ENCODE measurements at places on chromosomes 4 and X.

DNA sequence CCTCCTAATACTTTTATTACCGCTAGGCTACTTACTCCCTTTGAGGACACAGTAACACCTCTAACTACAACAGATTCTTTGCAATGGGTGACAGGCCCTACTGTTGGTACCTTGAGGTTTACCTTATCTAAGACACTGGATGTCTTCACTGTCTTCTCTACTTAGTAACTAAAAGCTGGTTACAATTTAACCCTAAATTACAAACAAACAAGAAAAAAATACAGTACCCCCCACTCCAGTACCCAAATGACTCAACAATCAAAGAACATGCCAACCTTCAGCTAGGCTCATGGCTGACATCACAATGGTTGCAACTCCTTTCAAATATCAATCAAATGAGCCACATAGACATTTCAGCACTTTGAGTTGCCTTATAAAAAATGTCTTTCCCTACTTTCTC lies 198.0 kb downstream of the GUCY2F start:
- DNase-seq, result no peak

DNA sequence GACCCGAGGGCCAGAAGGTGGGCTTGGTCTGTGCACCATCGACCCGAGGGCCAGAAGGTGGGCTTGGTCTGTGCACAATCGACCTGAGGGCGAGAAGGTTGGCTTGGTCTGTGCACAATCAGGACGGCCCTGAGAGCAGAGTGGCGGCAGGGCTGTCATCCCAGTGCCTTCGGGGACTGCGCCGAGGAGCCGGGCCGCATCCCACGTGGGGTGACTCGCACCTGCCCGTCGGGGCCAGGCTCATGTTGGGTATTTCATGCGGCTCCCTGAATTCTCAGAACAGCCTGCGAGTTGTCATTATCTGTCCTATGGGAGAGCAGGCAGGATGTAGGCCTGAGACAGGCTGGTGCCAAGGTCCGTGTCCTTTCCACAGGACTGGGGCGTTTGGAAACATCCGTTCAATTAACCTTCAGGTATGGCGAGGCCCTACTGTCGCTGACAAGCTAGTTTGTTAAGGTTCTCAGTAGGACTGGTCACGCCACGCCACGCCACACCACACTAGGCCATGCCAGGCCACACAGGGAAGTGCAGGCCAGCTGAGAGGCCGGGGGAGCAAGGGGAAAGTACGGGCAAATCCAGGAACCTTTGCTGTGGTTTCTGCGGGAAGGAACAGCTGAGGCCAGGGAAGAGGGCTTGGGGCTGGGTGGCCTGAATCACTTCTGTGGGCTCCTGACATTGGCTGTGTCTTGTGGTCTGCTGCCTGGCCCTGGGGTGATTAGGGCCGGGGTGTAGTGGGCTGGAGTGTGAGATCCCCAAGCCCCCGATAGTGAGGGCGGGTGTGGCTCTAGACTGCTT lies 182.9 kb downstream of the AFAP1 start:
- DNase-seq, result no peak

GRCh38 chr4:17680559-17681280 lies 66.3 kb downstream of the MED28 start:
- no peak for DNase-seq

DNA sequence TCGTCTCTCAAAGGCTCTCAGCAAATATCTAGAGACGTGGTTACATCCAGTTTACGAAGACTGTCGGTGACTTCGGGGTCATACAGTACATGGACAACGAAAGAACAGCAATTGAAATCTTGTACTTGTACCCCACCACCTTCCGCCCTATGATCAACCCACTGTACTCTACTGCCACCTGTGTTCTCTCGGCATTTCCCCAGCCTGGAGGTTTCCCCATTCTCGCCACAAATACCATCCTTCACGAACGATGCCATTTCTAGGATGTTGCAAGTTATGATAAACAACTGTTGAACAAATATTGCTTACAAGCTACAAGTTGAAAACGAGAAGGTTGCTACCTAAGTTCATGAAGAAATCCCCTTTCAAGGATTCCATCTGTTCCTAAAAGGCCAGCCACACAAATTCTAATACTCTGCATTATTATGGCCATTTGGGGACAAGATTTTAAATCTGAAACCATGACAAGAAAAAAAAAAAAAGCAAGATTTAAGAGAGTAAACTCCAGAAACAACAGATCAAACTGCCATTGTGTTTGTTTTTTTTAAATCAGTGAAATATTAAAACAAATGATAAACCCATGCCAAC lies 1.6 kb downstream of the APBB2 start:
- peak; percentile 84 for DNase-seq

DNA sequence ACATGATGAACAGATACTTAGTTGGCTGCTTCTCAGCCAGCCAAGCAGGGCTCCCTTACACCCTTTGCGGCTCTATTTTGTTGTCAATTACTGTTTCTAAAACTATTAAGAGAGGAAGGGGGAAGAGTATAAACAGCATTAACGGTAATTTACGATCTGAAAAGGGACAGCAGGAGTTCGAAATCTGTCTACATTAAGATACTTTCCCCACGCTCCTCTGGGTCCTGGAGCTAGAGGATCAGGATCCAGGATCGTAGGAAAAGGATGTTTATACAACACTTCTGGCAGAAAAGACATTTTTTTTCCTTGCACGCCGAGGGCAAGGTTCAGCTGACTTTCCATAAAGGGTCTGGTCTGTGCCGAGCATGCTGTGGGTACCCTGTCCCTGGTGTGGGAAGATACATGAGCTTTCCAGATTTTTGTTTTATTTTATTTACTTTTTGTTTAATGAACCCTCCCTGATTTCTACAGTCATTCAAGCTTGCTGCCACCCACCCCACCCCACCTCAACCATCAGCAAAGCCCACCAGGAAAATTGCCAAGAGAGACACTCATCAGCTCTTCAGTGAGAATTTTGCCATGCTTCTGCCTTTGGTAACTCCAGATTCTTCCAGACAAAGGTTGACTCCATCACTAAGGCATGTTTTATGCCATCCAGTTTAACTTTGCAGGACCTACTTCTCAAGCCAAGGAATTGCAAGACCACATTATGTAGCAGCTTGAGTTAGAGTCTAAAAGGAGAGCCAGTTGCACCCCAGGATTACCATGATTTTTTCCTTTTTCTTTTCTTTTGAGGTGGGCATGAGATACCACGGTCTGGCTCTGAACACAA lies 188.1 kb downstream of the QDPR start:
- DNase-seq, result no peak

- no peak for DNase-seq
These were observed 18.4 kb downstream of the MAGEB17 start for GRCh38 chrX:16185725-16186136.

DNA sequence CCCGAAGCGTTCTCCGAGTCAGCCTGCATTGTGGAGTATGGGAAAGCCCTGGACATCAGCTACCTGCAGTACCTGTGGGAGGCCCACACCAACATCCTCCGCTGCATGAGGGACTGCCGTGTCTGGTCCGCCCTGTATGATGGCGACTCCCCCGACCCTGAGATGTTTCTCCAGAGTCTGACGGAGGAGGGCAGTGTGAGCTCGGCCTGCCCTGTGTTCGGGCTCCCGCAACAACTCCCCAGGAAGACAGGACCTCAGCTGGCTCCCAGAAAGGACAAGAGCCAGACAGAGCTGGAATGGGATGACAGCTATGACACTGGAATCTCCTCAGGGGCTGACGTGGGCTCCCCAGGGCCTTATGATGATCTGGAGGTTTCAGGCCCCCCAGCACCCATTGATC lies 111.3 kb downstream of the GATB start:
- DNase-seq, result no peak

- no peak for DNase-seq
These were observed 192.5 kb upstream of the AGTR2 start for GRCh38 chrX:115978068-115978467.

GRCh38 chr4:42519803-42520417 lies 122.6 kb downstream of the SHISA3 start:
- peak; percentile 2 for DNase-seq

DNA sequence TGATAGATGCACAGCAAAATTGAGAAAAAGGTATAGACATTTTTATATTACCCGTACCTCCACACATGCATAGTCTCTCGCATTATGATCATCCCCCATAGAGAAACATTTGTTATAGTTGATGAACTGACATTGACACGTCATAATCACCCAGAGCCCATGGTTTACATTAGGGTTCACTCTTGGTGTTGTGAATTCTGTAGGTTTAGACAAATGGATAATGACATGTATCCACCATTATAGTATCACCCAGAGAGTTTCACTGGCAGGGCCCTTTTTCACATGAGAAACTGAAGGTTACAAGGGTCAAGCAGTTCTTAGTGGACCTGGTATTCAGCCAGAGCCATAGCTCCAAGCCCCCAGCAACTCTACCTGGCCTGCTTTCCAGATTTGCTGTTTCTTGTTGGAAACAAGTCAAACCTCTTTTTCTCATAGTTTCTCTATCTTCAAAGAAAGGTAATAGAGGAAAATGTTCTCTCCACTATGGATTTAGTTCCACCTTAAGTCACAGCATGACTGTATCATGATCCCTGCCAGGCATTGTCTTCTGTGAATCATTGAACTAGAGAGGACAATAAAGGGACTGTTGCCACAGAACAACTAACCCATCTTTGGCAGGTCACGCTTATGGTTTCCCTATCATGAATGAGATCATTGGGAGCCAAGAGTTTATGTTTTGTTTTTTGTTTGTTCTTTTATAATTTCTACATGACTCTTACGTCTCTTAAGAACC lies 64.0 kb downstream of the HHIP start:
- no peak for DNase-seq

GRCh38 chr4:103498161-103499070 lies 221.4 kb downstream of the TACR3 start:
- no peak for DNase-seq

- DNase-seq, result no peak
These were observed 61.8 kb downstream of the BRWD3 start for GRCh38 chrX:80747832-80748231.

DNA sequence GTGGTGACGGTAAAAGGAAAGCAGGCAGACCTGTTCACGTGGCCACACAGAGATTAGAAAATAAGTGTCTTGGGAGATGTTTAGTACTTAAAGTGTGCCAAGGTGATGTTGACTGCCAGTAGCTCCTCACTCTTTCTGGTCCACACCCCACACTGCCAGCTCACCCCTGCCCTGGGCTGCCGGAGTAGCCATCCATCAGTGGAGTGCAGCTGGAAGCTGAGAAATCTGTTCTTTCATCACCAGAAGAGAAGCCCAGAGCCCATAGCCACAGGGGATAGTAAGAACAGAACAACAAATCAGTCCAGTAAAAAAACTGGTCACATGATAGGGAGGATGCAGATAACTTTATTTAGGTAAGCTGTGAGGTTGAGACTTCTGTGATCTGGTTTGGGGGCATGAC lies 64.1 kb downstream of the WWC2 start:
- DNase-seq, result no peak

GRCh38 chr4:139628184-139629012 lies 37.2 kb upstream of the MGST2 start:
- DNase-seq, result peak; percentile 93

DNA sequence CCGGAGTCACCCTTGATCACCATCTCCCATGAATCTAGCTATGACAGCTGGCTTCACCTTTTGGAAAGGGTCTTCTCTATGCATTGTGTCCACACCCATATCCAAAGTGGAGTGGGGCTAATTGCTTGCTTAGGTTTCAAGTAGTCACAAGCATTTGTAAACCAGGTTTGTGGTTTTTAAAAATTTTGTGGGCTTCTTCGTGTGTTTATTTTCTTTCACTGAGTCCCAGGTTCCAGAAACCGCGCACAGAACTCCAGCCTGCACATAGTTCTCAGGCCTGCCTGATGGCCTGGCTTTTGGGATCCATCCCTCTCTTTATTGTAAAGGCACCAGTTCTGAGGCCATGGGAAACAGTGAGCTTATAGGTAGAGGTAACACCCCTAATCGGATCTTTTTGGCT lies 70.2 kb upstream of the TLR3 start:
- DNase-seq, result no peak

DNA sequence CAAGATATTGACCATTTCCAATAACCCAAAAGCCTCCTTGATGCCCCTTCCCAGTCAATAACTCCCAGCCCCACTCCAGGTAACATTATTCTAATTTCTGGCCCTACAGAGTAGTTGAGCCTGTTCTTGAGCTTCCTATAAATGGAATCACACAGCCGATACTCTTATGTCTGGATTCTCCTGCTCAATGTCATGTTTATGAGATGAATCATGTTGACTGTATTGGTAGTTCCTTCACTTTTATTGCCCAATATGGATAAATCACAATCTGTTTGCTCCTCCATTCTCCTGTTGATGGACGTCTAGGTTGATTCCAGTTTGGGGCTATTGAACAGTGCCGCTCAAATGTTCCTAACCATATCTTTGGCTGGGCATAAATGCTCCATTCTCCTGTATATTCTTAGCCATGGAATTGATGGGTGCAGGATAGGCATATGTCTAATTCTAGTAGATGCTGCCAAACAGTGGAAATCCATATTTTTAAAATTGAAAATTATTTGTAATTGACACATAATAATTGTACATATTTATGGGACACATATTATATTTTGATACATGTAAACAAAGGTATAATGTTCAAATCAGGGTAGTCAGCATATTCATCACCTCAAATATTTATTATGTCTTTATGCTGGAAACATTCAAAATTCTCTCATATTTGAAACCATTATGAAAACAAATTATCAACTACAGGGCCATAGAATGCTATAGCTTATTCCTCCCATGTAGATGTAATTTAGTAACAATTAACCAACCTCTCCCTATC lies 40.5 kb upstream of the SLC2A9 start:
- DNase-seq, result no peak

DNA sequence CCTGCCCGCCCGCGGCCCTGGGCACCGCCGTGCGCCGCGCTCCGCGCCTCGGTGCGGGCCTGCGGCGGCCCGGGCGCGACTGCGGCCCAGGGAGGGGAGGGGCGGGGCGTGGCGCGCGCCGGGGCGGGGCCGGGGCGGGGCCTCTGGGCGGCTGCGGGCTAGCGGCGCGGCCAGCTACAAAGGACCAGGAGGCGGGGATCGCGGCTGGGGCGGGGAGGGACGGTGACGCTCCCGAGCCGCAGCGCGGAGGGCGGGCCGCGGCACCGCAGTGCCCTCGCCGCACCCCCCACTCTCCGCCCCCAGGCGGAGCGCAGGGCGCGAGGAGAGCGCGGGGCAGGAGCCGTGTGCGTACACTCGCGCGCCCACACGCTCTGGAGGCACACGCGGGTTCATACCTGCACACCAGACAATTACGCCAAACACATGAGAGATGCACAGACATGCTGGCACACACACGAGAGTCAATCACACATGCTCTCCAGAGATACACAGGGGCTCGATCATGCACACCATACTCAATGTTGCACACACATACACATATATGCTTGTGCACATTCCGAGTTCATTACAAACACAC lies at the start of gene CRMP1:
CRMP1 (minus strand) TSS at position 83 of the 577 bp plus-strand sequence. CDS start 117 bp downstream, outside the sequence.
- DNase-seq, result peak; percentile 41

GRCh38 chr4:141388481-141388880 lies 167.8 kb downstream of the ZNF330 start:
- DNase-seq, result no peak

GRCh38 chrX:48045410-48046311 lies 25.8 kb downstream of the ZNF630 start:
- no peak for DNase-seq

- no peak for DNase-seq
These were observed 11.7 kb downstream of the NELFA start for GRCh38 chr4:1996866-1997611.

GRCh38 chrX:129785160-129785947 lies 5.6 kb downstream of the SASH3 start:
- no peak for DNase-seq
